T-helper 2 cell treated with Interferon-gamma antibody and Interleukin-4, amounts not matched to agents 5 μg/mL and 100 μg/mL, for 36 hours (primary cell): ENCODE measurements at places on chromosomes 6 and 20.
A peak's percentile ranks its signal among the peaks of the same experiment; 100 is the strongest.

DNA sequence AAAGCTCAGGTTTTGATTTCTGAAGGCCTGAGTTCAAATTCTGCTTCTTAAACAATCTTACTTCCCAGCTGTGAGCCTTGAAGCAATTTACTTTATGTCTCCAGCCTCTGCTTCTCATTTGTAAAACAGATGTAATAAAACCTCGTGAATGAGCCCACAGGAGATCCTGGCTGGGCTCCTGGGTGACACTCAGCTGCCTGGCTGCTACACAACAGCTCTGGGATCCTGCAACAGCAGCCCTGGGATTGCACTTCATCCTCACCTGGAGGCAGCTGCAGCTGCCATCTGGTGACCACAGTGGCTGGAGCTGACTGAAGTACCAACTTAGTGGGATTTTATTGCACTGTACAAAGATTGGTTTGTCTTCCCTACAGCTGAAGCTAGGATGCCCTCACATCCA, 98.6 kb downstream of the NDUFAF5 start:
- DNase-seq, result no peak

DNA sequence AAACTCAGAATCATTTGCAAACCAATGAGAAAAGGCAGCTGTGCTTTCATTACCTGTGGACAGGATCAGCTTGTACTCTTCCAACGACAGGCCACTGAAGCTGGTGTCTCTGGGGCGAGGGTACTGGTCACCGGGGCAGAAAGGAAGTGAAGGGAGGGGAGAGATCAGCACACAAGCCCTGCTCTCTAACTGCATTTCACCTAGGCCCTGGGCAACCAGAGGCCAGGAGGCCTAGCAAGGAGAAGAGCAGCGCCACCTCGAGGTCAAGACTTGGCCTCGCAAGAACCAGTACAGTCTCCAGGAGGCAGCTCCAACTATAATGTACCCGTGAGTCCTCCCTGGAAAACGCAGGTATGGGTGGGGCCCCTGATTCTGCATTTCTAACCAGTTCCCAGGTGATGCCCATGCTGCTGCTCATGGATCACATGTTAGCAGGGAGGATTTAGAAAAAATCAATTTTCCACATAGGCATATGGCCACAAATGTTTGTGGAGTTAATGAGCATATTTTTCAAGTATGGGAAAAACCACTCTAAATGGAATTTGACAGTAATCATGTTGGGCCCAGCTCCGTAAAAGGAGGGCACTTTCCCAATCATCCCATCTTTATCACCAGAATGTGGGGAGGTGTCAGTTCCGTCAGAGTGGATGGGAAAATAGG, 11.0 kb downstream of the UQCC2 start:
- DNase-seq, result peak; percentile 65

- no peak for DNase-seq
These were observed 211.1 kb upstream of the LRFN2 start for GRCh38 chr6:40798069-40798770.

GRCh38 chr20:25686081-25687067, 10.3 kb downstream of the ZNF337 start:
- DNase-seq, result no peak

DNA sequence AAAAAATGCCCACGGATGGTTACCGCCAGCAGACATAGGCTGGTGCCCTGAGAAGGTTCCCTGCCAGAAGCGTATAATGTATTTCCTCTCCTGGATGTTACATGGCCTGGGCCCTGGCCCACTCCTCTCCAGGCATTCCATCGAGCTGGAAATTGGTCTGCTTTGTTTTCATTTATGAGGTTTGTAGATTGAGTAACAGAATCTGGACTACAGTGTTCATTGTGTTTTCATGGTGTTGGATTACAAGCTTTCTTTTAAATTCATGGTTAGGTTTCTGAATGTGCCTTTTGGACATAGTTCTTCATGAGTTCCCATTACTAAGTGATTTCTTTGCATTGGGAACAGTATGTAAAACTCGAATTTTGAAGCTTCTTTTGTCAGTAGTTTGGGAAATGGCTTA, 6.4 kb downstream of the TIAM2 start:
- DNase-seq, result no peak

- no peak for DNase-seq
These were observed 377.7 kb downstream of the BTBD9 start for GRCh38 chr6:38262026-38262425.

- peak; percentile 68 for DNase-seq
These were observed 405 bp downstream of the RNF146 start for GRCh38 chr6:127266892-127267645.

DNA sequence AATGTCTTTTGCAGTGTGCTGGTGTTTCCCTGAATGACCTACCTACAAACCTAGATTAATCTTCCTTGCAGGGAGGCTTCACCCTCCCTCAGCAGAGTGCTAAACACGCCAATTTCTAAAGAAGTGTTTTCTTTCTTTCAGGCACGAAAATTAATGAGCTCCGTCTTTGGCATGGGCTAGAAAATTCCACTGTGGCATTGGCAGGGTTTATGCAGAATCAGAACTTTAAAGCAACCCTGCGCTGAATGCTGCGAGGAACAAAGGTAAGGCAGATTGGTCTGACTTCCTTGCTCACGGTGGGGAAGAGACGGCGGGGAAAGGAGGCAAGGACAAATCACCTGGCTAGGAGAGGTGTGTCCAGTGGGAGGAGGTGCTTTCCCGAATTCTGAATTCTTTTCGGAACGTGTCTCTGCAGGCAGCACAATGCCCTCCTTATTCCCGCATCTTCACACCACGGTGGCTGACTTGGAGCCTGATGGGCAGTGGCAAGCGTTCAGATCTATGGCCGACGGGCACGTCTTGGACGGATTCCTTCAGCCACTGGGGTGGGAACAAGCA, 6.2 kb upstream of the BANF2 start:
- no peak for DNase-seq

- DNase-seq, result no peak
These were observed 480.7 kb downstream of the CD83 start for GRCh38 chr6:14598017-14598864.

- DNase-seq, result no peak
These were observed 69.3 kb upstream of the SYNJ2 start for GRCh38 chr6:157912326-157912725.

- DNase-seq, result no peak
These were observed 35.3 kb downstream of the FOXP4 start for GRCh38 chr6:41581381-41581991.

- no peak for DNase-seq
These were observed 11.2 kb downstream of the NEU1 start for GRCh38 chr6:31851485-31851832.

DNA sequence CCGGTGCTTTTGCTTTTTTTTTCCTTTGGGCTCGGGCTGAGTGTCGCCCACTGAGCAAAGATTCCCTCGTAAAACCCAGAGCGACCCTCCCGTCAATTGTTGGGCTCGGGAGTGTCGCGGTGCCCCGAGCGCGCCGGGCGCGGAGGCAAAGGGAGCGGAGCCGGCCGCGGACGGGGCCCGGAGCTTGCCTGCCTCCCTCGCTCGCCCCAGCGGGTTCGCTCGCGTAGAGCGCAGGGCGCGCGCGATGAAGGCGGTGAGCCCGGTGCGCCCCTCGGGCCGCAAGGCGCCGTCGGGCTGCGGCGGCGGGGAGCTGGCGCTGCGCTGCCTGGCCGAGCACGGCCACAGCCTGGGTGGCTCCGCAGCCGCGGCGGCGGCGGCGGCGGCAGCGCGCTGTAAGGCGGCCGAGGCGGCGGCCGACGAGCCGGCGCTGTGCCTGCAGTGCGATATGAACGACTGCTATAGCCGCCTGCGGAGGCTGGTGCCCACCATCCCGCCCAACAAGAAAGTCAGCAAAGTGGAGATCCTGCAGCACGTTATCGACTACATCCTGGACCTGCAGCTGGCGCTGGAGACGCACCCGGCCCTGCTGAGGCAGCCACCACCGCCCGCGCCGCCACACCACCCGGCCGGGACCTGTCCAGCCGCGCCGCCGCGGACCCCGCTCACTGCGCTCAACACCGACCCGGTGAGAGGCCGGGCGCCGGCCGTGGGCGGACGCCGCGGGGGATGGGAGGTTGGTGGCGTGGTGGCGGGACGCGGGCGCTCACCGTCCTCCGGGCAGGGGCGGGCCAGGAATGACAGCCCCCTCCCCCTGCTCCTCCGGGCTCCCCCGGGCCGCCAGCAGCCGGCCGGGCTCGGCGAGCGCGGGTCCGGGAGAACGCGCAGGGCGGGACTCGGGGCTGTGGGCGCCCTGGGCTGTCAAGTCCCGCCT, 606 bp downstream of the ID4 start:
- no peak for DNase-seq

DNA sequence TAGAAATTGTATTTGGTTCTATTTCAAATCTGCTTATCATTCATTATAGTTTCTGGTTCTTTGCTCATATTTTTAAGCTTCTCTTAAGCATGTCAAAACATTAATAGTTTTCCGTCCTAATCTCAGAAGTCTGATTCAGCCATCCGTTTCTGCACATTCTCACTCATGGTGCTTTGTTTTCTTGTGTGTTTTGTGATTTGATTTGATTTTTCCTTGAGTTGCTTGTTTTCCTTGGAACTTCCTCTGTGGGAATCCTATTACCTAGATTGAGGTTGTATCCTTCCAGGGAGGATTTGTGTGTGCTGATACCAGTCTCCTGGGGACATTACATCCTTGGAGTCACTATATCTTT, 7.9 kb downstream of the SNX9 start:
- DNase-seq, result no peak

- DNase-seq, result no peak
These were observed 6.1 kb downstream of the RIN2 start for GRCh38 chr20:19764207-19764606.

- DNase-seq, result peak; percentile 43
These were observed at the start of gene SCGN for GRCh38 chr6:25652007-25652515. SCGN (plus strand) TSS chr6:25652215; CDS start chr6:25652404, 189 bp downstream.

- DNase-seq, result no peak
These were observed 8.9 kb upstream of the ERVFRD-1 start for GRCh38 chr6:11120271-11121005.

DNA sequence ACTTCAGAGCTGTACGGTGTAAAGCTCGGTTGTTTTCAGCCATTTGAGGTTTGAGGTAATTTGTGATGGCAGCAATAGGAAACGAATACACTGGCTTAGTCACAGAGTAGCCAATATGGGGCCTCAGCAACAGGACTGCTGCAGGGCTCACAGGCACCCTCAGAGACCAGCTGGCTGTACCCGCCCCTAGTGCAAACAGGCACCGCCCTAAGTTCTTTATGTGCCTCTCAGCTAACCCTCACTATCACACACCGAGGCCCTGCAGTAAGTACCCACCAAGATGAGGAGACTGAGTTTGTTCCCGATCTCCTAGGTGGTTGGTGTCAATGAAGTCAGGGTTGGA, 11.2 kb upstream of the SERPINB9 start:
- no peak for DNase-seq

DNA sequence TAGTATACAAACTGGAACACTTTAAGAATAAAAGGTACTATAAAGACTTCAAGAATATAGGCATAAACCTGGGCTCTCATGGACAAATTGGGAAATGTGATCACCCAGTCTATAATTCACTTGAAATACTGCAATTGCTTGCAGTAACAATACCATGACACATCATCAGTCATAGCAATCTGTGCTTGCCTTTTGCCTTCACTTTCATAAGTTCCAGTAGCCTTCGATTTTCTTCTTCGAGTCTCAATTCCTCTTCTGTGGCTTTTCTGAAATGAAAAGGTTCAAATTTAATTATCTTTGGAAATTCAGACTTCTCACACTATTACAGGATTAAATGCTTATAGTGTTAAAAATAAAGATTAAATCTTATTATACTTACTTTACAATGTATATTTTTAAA, 96.3 kb upstream of the ZBTB24 start:
- no peak for DNase-seq
